Activated effector memory CD4-positive, alpha-beta T cell treated with Interleukin-2 at 50 U/mL for 16 hours (primary cell): ENCODE measurements at places on chromosomes 6 and 20.

- no peak for DNase-seq
Observed at GRCh38 chr6:165422192-165422591, 112.8 kb upstream of the C6orf118 start.

GRCh38 chr20:33651562-33652048 lies 10.5 kb upstream of the C20orf144 start:
- no peak for DNase-seq

DNA sequence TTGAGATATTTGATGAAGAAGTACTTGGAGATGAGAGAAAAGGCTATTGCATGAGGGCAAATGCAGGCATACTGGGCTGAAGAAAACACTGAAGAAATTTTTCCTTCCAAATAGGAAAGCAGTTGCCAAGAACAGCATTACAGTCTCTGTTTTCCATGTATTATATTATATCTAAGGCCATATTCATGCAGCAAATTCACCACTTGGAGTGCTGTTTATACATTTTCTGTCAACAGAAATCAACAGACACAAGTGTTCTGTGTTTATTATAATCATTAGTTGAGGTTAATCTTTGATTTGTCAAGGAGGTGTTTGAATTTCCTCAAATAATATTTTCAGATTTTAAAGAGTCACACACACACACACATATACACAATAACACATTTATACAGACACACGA lies 268.8 kb upstream of the PLCB4 start:
- no peak for DNase-seq

GRCh38 chr6:111576291-111576690 lies 29.4 kb downstream of the TRAF3IP2 start:
- DNase-seq, result no peak

GRCh38 chr6:135586844-135587243 lies 89.3 kb upstream of the AHI1 start:
- DNase-seq, result no peak

DNA sequence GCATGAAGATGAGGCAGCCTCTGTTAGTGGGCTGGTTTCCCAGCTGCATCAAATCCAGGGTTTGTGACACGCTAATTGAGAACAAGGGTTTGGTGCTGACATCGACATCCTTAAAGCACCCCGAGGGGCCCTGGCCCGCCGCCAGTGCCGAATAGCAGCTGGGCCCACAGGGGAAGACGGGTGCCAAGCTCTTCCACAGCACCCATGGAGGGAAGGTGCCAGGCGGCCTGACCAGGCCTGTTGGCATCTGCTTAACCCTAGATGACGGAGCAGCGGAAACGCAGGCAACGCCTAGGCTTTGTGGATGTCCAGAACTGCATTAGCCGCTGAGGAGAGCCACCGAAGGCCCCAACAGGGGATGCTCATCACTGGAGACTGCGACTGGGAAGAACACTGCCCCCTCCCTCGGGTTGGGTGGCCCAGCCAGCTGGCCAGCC lies 16.0 kb downstream of the UQCC2 start:
- DNase-seq, result no peak

DNA sequence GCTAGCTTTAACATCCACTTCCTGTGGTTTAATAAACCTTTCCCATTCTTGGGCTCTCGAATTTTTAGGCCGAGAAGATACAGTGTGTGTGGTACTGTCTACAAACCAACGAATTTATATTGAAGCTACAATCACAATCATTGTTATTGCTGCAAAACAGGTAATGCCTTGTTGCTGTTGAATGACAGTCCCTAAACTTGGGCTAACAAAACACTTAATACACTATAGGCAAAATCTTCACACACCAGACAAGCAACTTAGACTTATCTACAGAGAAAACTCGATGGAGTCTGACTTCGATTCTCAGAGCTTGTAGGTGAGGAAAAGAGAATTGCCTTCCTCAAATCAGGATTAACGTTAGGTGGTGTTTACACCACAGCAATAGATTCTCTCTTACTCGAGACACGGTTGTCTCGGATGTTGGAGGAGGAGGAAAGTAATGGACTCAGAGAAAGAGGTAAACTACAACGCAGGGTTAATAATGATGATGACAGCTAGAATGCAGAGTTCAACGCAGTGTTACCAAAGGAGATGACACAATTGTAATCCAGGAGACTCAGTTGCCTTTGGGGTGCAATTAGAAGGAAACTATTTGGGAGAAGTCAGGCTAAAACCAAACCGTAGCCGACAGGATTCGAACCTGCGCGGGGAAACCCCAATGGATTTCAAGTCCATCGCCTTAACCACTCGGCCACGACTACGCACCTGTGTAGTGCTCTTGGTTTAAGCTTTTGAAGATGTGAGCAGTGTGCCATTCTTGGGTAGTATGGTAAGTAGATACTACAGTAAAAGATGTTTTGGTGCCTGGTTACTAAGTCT lies 32.5 kb upstream of the ZNF184 start:
- DNase-seq, result peak; percentile 23

DNA sequence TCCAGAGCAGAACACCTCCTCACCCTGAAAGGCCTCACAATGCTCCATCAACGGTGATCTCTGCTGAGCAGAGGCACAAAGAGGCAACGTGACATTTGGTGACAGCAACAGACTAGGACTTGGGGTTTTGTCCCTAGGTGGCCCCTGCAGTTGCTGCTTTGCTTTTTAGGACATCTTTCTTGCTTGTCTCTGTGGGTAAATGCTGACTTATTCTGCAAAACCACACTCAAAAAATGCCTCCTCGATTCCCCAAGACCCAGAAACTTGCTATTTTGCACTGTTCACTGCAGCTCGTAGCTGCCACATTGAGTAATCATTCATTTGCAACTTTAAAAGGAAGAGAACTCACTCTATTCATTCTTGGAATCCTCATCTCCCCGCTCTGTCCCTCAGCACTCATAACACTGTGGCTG lies 209.9 kb downstream of the LY86 start:
- DNase-seq, result no peak

- DNase-seq, result no peak
Observed at GRCh38 chr6:144528743-144529425, 243.7 kb downstream of the UTRN start.

GRCh38 chr6:126657561-126658175 lies 317.8 kb downstream of the CENPW start:
- no peak for DNase-seq

DNA sequence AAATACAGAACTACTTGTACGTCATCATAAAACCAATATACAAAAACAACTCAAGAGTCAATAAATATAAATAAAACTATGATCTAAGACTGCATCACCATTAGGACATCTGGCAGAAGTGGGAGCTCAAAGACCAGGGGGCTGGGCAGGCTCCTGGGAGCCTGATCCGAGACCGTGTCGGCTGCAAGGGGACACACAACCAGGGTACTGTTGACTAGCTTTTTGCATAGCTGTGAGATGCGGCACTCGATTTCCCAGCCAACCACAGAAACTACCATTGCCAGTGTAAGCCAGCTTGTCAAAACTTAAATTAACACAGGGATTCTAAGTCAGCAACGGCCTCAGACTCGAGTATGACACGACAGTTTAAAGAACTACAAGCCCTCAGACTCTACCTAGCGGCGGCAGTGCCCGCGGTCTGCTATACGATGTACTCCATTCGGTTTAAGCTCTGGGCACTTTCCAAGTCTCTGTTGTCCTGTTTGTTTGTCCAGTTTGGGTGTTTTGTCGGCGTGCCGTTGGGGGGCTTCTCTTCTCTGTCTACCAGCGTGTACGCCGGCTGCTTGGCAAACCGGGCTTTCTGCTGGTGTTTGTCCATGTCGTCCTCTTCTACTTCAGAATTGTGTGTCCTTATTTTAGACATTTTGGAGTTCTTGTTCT lies 34.6 kb downstream of the JAG1 start:
- no peak for DNase-seq

DNA sequence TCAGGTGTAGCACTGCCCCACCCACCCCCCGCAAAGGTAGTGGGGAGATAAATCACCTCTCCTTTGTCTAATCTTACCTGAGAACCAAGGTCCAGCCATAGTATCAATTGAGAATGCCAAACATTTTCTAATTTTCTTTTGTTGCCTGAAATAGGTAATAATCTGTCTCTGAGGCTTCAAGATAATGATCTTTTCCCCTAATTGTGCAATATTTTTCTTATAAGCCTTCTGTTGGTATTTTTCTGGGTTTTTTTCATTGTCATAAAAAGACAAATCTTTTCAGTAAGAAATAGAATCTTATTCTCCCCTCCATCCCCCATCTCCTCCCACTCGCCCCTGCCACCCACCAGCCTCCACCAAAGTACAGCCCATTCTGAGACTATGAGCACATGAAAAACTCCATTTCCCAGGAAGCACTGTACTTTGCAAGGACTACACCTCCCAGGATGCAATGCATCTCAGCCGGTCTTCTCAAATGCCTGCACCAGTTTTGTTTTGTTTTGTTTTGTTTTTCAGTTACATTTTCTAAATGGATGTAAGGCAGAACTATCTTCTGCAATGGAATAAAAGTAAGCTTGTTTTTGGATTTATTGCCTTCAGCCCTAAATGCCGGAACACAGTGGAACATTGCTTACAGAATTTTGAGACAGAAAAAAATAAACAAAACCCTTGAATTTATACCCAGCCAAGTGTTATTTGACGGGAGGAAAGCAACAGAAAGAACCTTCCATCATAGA lies 268.0 kb downstream of the TFAP2A start:
- DNase-seq, result no peak

- DNase-seq, result peak; percentile 67
Observed at GRCh38 chr6:107716688-107717089, 107.4 kb downstream of the SCML4 start.

- DNase-seq, result no peak
Observed at GRCh38 chr6:163759542-163759941, 345.0 kb downstream of the QKI start.

DNA sequence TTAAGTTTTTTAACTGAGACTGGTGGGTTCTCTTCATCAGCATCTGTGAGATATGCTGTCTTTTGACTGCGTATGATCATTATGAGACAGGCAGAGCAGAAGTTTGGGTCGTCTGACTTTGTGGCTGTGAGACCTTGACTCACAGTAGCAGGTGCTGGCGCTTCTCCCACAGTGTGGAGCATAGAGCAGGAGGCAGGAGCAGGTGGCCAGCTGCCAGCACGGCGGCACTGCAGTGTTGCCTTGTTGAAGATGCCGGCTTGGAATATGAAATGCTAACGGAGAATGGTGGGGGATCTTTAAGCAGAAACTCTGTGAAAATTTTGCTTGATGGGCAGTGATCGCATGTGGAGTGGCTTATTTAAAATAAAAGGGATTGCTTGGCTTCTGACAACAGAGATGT lies 105.0 kb downstream of the TIAM2 start:
- no peak for DNase-seq
